Stimulated activated CD8-positive, alpha-beta memory T cell treated with anti-CD3 and anti-CD28 coated beads, Interleukin-4, amount 100 ng/mL, for 48 hours (primary cell): ENCODE measurements at places on chromosomes 3 and 15.

- no peak for DNase-seq
Observed at GRCh38 chr3:193344486-193344885, 34.1 kb downstream of the ATP13A5 start.

DNA sequence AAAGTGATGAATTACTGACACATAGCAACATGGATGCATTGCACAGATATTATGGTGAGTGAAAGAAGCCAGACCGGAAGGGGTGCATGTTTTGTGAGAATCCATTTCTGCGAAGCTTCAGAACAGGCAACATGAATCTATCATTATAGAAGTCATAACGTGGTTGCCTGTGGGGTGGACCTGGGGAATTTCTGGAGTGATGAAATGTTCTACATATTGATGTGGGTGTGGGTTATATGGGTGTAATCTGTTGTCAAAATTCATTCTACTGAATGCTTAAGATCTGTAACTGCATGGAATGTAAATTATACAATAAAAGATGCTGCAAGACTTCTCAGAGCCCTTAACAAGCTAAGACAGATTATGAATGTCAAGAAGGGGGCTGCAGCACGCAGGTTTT, 25.2 kb upstream of the TSPAN3 start:
- no peak for DNase-seq

GRCh38 chr3:185559706-185560090, 7.3 kb upstream of the LIPH start:
- no peak for DNase-seq

DNA sequence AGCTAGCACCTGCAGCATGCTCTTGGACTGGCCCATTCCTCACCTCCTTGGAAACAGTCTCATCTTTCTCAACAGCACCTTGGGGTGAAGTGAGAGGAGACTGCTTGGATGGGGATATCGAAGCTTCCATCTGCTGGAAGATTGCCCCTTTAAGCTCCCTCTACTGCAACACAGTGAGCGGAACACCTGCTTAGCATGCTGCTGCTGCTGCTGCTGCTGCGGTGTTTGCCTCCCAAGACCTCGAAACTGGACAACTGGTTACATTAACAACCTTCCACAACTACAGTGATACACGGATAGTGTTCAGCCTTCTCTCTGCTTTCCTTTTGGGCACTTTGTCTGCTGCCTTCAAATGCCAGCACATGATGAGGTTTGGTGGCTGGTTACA, 253.9 kb upstream of the LYSMD4 start:
- no peak for DNase-seq

- no peak for DNase-seq
Observed at GRCh38 chr3:44077267-44077666, 164.4 kb upstream of the TOPAZ1 start.

DNA sequence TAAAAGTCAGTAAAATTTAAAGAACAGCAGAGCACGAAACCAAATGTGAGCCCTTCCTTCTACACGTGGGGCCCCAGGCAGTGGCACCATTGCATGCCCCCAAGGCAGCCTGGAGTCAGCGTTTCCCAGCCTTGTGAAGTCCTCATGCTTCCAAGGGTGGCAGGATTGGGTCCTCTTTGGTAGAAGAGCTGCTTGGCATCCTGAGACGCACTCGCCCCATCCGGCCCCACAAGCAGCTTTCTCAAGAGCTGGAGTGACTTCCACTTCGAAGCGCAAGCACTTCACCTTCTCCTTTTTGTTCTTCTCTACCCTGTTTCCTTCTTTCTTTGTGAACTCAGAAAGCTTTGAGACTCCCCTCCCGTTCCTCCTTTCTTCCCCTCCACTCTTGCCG, 34.7 kb downstream of the ZNF710 start:
- DNase-seq = no peak
